ENCODE measurements at places on chromosomes 7 and 10.
A peak's percentile ranks its signal among the peaks of the same experiment; 100 is the strongest.

- H3K27ac ChIP-seq: no peak overlapping the region
- H3K36me3 ChIP-seq: no peaks in the 10 kb centered on the region
- H3K4me3 ChIP-seq: no peak overlapping the region
- no peak for DNase-seq
- no peaks in the 10 kb centered on the region for H3K4me1 ChIP-seq
Observed at GRCh38 chr7:84190016-84190705, 4.4 kb downstream of the SEMA3A start.

GRCh38 chr10:94129393-94130130 lies 135.8 kb downstream of the PLCE1 start:
- no peaks in the 10 kb centered on the region for H3K27me3 ChIP-seq
- no peak overlapping the region for H3K27ac ChIP-seq
- H3K4me3 ChIP-seq: no peak overlapping the region
- no peaks in the 10 kb centered on the region for H3K36me3 ChIP-seq
- DNase-seq: no peak

DNA sequence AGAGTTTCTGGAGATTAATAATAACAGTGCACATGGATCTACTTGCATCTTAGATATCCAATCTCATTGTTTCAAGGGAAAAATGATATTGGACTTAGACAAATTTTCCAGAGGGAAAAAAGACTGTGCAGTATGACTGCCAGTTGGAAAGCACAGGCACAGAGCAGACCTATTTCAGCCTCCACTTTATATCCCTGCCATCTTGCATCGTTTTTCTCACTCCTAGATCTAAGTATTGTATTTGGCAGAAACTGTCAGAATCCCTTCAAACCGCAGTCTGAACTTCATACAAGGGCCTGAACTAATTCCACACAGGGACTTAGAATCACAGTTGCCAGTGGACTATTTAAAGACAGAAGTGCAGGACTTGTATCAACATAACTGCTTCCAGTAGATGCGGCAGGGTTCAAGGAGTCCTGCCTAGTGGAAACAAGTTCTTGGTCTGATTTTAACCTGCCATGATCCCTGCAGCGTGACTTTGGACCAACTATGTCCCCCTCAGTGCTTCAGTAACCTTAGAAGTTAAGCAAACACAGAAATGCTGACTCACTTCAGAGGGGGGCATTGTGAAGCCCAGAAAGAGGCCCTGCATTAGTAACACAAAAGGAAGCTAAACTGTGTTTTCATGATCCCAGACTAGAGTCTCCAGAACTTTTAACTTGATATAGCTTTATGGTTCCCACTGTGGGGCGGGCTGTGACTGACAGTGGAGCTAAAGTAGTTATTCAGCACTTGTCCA lies 95.7 kb upstream of the PALS2 start:
- H3K27me3 ChIP-seq: no peaks in the 10 kb centered on the region
- no peak overlapping the region for H3K27ac ChIP-seq
- H3K36me3 ChIP-seq: no peaks in the 10 kb centered on the region
- H3K4me3 ChIP-seq: no peak overlapping the region

- H3K4me3 ChIP-seq: no peak overlapping the region
- H3K27ac ChIP-seq: no peak overlapping the region
- H3K36me3 ChIP-seq: no peaks in the 10 kb centered on the region
- no peak for DNase-seq
- no peaks in the 10 kb centered on the region for H3K4me1 ChIP-seq
Observed at GRCh38 chr10:1377231-1377630, 321.0 kb downstream of the WDR37 start.

DNA sequence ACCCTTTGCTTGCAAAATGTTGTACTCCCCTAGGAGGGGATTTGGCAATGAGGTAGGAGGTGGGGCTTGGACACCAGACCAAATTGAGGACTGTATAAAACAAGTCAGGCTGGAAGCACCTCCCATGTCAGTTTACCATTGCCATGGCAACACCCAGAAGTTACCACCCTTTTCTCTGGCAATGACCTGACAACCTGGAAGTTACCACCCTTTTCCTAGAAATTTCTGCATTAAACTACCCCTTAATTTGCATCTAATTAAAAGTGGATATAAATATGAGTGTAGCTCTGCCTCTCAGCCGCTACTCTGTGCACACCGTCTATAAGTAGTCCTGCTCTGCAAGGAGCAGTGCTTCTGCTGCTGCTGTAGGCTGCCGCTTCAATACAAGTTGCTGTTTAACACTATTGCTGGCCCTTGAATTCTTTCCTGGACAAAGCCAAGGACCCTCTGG lies 7.8 kb upstream of the BLNK start:
- H3K4me3 ChIP-seq: no peak overlapping the region
- no peaks in the 10 kb centered on the region for H3K4me1 ChIP-seq
- no peaks in the 10 kb centered on the region for H3K36me3 ChIP-seq

- DNase-seq: no peak
- no peak overlapping the region for H3K4me3 ChIP-seq
- no peaks in the 10 kb centered on the region for H3K36me3 ChIP-seq
- no peaks in the 10 kb centered on the region for H3K4me1 ChIP-seq
Observed at GRCh38 chr7:44162785-44163395, 21.8 kb upstream of the MYL7 start.

GRCh38 chr10:96758423-96758822 lies 38.1 kb upstream of the PIK3AP1 start:
- H3K27me3 ChIP-seq: no peaks in the 10 kb centered on the region
- H3K36me3 ChIP-seq: no peaks in the 10 kb centered on the region
- DNase-seq: no peak
- no peaks in the 10 kb centered on the region for H3K4me1 ChIP-seq
- no peak overlapping the region for H3K27ac ChIP-seq
- no peak overlapping the region for H3K4me3 ChIP-seq

- no peaks in the 10 kb centered on the region for H3K27me3 ChIP-seq
- H3K4me3 ChIP-seq: no peak overlapping the region
- no peaks in the 10 kb centered on the region for H3K36me3 ChIP-seq
- H3K4me1 ChIP-seq: peaks cover 8% of the 10 kb centered on the region
- DNase-seq: no peak
Observed at GRCh38 chr10:132324186-132324585, 7.8 kb upstream of the LRRC27 start.

DNA sequence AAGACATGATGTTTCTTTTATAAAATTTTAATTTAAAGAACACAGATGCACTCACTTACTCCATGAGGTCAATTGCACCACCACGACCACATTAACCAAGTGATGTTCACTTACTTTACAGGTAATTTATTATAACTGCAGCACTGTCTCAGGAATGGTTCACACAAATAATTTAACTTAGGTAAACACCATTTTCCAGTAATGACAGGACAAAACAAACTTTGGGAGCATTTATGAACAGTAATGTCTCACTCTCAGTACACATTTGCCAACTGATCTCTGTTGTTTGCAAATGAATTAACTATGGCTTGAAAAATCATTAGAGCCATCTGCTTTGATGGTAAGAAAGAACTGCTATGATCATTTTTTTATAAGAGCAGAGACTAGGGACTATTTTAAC lies 150.4 kb downstream of the ETV1 start:
- H3K36me3 ChIP-seq: no peaks in the 10 kb centered on the region
- no peak for DNase-seq
- H3K27ac ChIP-seq: no peak overlapping the region
- H3K4me1 ChIP-seq: no peaks in the 10 kb centered on the region

- H3K4me1 ChIP-seq: no peaks in the 10 kb centered on the region
- no peak overlapping the region for H3K4me3 ChIP-seq
- H3K36me3 ChIP-seq: no peaks in the 10 kb centered on the region
- H3K27ac ChIP-seq: no peak overlapping the region
Observed at GRCh38 chr7:111867348-111867931, 305.1 kb upstream of the IMMP2L start.

DNA sequence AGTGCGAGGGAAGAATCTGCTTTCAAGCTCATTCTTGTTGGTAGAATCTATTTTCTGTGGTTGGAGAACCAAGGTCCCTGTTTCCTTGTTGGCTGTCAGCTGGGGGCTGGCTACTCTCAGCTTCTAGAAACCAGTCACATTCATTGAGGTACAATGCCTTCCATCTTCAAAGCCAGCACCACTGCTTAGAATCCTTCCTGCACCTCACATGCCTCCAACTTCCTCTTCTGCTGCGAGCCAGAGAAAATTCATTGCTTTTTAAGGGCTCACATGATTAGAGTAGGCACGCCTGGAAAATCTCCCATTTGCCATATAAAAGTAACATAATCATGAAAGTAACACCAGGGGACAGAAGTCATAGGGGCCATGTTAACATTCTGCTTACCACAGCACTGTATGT lies 28.7 kb downstream of the TES start:
- no peaks in the 10 kb centered on the region for H3K27me3 ChIP-seq
- DNase-seq: no peak
- H3K4me1 ChIP-seq: peaks cover 23% of the 10 kb centered on the region
- peaks cover 14% of the 10 kb centered on the region for H3K36me3 ChIP-seq
- H3K4me3 ChIP-seq: no peak overlapping the region
- no peak overlapping the region for H3K27ac ChIP-seq

- no peak for DNase-seq
- H3K27ac ChIP-seq: no peak overlapping the region
- H3K36me3 ChIP-seq: no peaks in the 10 kb centered on the region
- no peaks in the 10 kb centered on the region for H3K27me3 ChIP-seq
- no peaks in the 10 kb centered on the region for H3K4me1 ChIP-seq
- H3K4me3 ChIP-seq: no peak overlapping the region
Observed at GRCh38 chr10:97532935-97533671, 34.4 kb downstream of the UBTD1 start.

DNA sequence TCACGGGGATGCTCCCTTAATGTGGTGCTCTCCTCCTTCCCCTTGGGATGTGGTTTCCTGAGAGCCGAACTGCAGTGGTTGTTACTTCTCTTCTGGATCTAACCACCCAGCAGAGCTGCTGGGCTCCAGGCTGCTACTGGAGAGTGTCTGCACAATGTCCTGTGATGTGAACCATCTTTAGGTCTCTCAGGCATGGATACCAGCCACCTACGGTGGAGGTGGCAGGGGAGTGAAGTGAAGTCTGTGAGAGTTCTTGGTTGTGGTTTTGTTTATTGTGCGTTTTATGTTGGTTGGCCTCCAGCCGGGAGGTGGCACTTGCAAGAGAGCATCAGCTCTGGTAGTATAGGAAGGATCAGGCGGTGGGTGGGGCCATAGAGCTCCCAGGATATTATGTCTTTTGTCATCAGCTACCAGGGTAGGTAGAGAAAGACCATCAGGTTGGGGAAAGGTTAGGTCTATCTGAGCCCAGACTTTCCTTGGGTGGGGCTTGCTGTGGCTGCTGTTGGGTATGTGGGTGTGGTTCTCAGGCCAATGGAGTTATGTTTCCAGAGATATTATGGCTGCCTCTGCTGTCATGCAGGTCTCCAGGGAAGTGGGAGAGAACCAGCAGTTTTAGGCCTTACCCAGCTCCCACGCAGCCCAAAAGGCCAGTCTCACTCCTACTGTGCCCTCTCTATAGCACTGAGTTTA lies 87.9 kb downstream of the KIF20B start:
- no peaks in the 10 kb centered on the region for H3K36me3 ChIP-seq
- no peaks in the 10 kb centered on the region for H3K27me3 ChIP-seq
- H3K4me1 ChIP-seq: no peaks in the 10 kb centered on the region
- H3K4me3 ChIP-seq: no peak overlapping the region
- DNase-seq: no peak

DNA sequence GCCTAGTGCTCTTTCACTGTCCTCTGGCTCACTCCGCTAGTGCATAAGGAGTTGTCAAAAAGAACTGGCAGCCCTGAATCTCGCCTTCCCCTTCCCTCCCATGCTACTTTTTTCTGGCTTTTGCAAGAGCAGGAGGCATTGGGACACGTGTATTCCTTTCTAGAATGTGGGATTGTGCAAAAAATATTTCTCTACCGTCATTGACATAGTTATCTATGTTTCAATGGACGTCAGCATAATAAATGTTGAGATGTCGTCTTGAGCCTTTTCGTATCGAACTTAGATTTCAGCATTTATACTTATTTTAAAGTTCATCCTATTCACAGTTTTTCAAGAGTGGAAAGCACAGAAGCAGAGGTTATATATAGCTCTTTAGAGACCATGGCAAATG lies 727 bp downstream of the ING3 start:
- no peak for DNase-seq
- H3K4me3 ChIP-seq: peak overlapping the region; percentile 93
- peaks cover 25% of the 10 kb centered on the region for H3K36me3 ChIP-seq
- peak overlapping the region; percentile 99 for H3K27ac ChIP-seq
- no peaks in the 10 kb centered on the region for H3K27me3 ChIP-seq
- H3K4me1 ChIP-seq: peaks cover 27% of the 10 kb centered on the region

GRCh38 chr7:151792086-151792485 lies 84.8 kb downstream of the PRKAG2 start:
- peaks cover 29% of the 10 kb centered on the region for H3K4me1 ChIP-seq
- no peak overlapping the region for H3K27ac ChIP-seq
- H3K27me3 ChIP-seq: no peaks in the 10 kb centered on the region
- no peak for DNase-seq
- no peak overlapping the region for H3K4me3 ChIP-seq

GRCh38 chr10:86281396-86281795 lies 85.2 kb downstream of the GRID1 start:
- H3K36me3 ChIP-seq: no peaks in the 10 kb centered on the region
- H3K4me1 ChIP-seq: no peaks in the 10 kb centered on the region
- no peak overlapping the region for H3K27ac ChIP-seq
- H3K27me3 ChIP-seq: no peaks in the 10 kb centered on the region

- H3K27ac ChIP-seq: no peak overlapping the region
- no peaks in the 10 kb centered on the region for H3K4me1 ChIP-seq
- no peak overlapping the region for H3K4me3 ChIP-seq
- no peak for DNase-seq
Observed at GRCh38 chr7:98913612-98914011, 35.3 kb downstream of the TRRAP start.

- no peaks in the 10 kb centered on the region for H3K36me3 ChIP-seq
- H3K27ac ChIP-seq: no peak overlapping the region
- H3K27me3 ChIP-seq: no peaks in the 10 kb centered on the region
- no peak for DNase-seq
- H3K4me3 ChIP-seq: no peak overlapping the region
Observed at GRCh38 chr10:114308531-114309363, 69.7 kb downstream of the VWA2 start.

DNA sequence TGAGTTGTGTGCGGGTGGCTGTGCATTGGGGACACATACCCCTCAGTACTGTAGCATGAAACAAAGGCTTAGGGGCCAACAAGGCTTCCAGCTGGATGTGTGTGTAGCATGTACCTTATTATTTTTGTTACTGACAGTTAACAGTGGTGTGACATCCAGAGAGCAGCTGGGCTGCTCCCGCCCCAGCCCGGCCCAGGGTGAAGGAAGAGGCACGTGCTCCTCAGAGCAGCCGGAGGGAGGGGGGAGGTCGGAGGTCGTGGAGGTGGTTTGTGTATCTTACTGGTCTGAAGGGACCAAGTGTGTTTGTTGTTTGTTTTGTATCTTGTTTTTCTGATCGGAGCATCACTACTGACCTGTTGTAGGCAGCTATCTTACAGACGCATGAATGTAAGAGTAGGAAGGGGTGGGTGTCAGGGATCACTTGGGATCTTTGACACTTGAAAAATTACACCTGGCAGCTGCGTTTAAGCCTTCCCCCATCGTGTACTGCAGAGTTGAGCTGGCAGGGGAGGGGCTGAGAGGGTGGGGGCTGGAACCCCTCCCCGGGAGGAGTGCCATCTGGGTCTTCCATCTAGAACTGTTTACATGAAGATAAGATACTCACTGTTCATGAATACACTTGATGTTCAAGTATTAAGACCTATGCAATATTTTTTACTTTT lies 1.8 kb downstream of the DDIT4 start:
- peak overlapping the region; percentile 99 for H3K4me3 ChIP-seq
- H3K27ac ChIP-seq: peak overlapping the region; percentile 99
- H3K4me1 ChIP-seq: peaks cover 49% of the 10 kb centered on the region
- H3K36me3 ChIP-seq: peaks cover 20% of the 10 kb centered on the region

Data from CD4-positive, alpha-beta memory T cell (primary cell).